ENCODE measurements at places on chromosomes 6 and 20. TPM values are rescaled to one million over a fixed set of nuclear protein-coding genes. Genes with fewer than 3 reads are reported as not detected.

Gene CNKSR3
- 0.11 TPM for total RNA-seq

- no peak for DNase-seq
These were observed 555 bp downstream of the FAM120B start for GRCh38 chr6:170307080-170307545.

DNA sequence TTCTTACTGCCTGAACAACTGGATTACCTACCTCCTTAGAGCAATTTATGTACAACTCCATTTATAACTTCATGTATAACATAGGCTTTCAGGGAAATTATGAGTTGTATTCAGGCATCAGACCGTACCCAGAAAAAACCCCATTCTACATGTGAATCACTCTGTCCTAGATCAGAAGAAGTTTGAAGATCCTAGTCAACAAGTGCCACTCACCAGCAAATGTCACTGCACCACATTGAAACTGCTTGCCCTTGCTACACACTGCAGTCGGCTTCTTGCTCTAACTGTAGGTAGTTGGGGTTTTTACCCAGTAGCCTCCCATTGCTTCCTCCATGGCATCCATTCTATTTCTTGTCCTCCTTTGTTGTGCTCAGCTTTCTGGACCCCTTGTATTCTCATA is 132.4 kb downstream of the DNAH8 start:
- no peak for DNase-seq

DNA sequence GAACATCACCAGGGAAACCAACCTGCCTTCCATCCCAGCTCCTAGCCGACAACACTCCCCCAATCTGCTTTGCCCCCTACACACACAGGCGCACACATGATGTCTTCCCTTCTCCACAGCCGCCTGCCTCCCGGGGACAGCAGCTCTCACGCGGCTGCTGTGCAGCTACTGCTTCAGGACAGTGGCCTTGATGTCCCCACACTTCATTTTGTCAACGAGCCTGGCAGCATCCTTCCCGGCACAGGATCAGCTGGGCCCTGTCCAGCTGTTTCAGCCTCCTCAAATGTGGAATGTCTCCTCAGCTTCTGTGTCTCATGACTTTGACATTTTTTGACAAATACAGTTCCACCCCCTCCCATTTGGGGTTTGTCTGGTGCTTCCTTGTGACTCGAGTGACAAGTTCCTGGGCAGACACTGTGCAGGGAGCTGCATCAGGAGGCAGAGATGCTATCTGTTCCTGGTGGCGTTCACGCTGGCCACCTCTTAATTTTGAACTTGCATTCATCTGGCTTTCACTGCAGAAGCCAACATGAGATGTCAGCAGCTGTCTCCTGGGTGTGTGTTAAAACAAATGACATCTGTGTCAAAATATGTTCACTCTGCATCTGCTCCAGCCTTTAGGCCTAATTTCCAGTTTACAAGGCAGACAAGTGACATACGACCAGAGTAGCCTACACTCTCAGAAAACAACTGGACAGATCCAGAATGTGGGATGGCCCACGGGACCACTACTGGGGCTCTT is 57.2 kb downstream of the GINS1 start:
- no peak for DNase-seq

- DNase-seq, result no peak
These were observed 11.1 kb downstream of the MTHFD1L start for GRCh38 chr6:150876598-150876997.

GRCh38 chr6:77341058-77341986 is 122.0 kb downstream of the HTR1B start:
- no peak for DNase-seq

Gene GHRH
- total RNA-seq, result not detected

- DNase-seq, result peak; percentile 13
These were observed 53.9 kb downstream of the OTOR start for GRCh38 chr20:16801919-16802651.

- peak; percentile 23 for DNase-seq
These were observed 725 bp upstream of the ISM1 start for GRCh38 chr20:13220194-13220903.

DNA sequence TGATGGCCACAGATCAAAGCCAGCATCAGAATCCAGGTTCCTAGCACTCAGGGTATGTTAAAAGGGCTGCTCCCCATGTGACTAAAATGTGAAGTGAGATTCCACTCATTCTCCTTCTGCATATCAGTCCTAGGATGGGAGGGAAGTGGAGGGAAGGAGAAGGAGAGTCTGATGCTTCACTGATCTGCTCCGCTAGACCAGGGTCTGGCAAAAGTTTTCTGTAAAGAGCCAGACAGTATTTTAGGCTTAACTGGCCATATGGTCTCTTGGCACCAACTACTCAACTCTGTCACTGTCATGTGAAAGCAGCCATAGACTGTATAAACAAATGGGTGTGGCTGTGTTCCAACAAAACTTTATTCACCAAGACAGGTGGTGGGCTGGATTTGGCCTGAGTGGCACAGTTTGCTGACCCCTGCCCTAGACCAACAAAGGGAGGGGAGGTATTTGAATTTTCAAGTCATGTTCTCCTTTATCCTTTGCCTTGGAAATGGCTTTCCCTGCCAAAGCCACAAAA is 22.6 kb downstream of the GHRH start:
- no peak for DNase-seq

DNA sequence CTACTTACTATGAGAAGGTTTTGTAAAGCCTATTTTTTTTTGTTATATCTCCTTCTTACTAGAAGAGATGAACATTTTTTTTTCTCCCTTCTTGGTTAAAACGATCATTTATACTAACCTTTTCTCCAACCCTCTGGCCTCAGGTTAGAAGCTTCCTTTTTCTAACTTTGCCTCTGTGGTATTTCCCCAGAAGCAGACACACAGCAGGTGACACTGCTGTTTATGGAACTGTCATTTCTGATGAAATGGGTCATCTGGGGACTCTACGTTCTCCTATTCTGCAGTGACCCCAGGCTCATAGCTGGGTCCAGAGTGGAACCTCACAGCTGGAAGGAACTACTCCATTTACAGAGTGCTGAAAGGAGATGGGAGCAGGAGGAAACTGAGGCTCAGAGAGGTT is 746.3 kb upstream of the CHD6 start:
- DNase-seq, result no peak

DNA sequence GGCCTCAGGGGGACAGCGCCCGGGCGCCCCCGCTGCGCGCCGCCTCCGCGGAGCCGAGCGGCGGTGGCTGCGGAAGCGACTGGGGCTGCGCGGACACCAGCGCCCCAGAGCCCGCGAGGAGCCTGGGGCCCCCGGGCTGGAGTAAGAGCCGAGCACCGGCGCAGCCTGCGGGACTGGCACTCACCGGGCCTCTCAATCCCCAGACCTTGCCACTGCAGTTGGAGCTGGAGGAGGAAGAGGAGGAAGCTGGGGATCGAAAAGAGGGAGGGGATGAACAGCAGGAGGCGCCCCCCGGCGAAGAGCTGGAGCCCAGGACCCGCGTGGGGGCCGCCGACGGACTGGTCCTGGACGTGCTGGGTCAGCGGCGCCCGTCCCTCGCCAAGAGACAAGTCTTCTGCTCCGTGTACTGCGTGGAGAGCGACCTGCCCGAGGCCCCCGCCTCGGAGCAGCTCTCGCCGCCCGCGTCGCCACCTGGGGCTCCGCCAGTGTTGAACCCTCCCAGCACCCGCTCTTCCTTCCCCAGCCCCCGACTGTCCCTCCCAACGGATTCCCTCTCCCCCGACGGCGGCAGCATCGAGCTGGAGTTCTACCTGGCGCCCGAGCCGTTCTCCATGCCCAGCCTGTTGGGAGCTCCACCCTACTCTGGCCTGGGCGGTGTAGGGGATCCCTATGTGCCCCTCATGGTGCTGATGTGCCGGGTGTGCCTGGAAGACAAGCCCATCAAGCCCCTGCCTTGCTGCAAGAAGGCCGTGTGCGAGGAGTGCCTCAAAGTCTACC is 590 bp downstream of the RNF217 start:
- DNase-seq, result no peak

GRCh38 chr6:52215787-52216186 is 28.5 kb downstream of the IL17F start:
- no peak for DNase-seq

Data from activated T-helper 2 cell treated with anti-CD3 and anti-CD28 coated beads, Interferon-gamma antibody, Interleukin-2, Interleukin-4, amounts not matched to agents 10 μg/mL and 5 μg/mL and 100 μg/mL, durations not matched to agents 14 hours and 24 hours and 36 hours (primary cell).